ENCODE measurements at places on chromosomes 6 and 20.

GRCh38 chr6:169846286-169847056, 95.0 kb downstream of the ERMARD start:
- DNase-seq, result no peak

GRCh38 chr20:53623454-53624211, 30.0 kb upstream of the ZNF217 start:
- DNase-seq, result no peak

DNA sequence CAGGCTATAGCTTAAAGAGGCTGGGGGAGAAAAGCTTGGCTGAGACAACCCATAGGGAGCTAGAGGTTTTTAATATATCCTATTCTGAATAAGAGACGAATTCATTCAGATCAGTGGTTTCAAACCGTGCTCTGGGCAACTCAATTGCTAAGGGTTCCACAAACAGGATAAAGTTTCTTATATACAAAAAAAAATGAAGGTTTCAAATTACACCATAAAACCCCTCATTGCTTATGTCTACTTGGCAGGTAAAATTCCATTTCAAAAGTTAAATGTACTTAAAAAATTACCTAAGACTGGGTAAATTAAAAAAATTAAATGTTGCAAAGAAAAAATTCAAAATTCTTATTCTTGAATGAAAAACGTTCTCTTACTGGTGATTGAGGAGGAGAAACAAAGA, 2.7 kb downstream of the HLA-DPB1 start:
- DNase-seq, result no peak

DNA sequence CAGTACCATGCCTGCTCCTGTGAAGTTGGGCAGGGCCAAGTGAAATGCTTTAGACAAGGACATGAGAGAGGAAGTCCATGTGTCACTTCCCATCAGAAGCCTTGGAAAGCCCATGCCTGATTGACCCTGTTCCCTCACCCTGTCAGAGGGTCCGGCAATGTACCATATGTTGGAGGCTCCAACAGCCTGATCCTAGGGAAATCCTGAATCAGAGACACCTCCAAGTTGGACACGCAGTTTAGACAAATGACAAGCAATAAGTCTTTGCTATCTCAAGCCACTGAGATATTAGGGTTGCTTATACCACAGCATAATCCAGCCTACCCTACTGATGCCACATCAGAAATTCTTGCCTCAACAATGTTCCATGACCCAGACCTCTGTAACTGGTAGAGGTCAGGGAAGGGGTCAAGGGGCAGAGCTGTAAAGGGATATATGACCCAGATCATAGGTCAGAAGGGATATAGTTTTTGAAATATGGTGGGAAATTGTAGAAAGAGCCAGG, 174.8 kb downstream of the HACE1 start:
- no peak for DNase-seq

DNA sequence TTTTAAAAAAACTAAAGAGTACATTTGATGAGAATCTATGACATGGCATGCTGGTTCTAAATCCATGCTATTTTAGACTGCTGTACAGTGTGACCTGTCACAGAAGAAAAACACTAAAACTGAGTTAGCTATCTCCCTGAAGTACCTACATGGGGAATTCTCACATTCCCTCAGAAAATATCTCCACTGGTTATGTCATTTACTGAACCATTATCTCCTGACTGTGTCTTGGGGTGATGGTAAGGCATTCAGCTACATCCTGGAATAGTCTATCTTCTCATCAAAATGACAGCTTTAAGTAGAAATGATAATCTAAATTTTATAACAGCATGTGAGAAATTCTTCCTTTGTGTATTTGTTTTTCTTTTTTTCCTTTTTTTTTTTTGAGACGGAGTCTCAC, 172.1 kb upstream of the HTR1E start:
- DNase-seq, result no peak

DNA sequence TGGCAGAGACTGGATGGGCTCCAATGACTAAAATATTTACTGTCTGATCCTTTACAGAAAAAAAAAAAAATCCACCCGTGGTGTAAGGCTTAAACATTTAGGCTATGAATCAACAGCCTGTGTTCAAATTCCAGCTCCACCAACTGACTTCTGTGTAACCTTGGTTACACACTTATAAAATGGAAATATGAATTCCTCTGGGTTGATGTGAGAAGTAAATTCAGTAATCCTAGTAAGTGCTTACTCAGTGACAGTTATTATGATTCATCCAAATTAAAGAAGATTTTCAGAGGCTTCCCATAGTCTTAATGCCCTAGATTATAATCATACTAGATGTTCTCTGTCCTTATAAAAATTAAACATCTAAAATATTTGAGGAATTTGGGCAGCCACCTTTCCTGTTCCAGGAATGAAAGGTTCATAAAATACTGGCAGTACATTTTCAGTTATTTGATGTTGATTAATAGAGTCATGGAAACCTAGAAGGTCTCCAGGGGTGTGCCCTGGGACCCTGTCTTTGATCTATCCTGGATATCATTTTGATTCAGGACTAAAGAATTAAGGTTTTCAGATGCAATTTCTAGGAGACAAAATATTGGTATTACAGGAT, 180.3 kb upstream of the ZNF217 start:
- no peak for DNase-seq

DNA sequence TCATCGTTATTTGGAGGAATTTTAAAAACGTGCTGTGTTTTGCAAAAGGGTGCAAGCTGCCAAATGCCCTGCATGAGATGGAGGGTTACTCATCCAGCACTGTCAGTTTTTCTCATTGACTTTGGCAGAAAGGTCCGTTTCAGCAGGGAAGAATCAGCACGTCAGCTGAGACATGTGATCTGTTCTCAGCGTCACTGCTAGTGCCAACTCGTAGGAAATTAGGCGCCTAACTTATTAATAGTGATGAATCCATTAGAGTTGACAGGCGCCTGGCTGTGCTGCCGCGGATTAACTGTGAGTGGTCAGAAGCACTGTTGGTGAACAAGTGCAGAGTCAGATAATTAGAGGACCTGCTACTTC, 175.5 kb upstream of the FOXQ1 start:
- DNase-seq, result no peak

- DNase-seq, result no peak
Measured at GRCh38 chr6:148915810-148916209, 169.0 kb downstream of the UST start.

DNA sequence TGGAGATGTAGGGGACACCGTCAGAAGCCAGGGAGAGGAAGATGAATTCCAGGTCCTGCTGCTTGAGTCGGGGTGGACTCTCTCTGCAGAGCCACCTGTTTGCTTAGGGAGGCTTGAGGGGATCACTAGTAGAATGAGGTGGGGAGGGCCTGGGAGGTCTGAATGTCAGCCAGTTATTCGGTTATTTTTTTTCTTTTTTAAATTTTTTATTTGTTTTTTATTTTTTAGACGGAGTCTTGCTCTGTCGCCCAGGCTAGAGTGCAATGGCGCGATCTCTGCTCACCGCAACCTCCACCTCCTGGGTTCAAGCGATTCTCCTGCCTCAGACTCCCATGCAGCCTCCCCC, 8.4 kb downstream of the TEAD3 start:
- DNase-seq, result no peak

- no peak for DNase-seq
Measured at GRCh38 chr6:168270274-168271172, 49.1 kb downstream of the DACT2 start.

- DNase-seq, result no peak
Measured at GRCh38 chr6:147676495-147677199, 168.2 kb downstream of the SAMD5 start.

- no peak for DNase-seq
Measured at GRCh38 chr6:82260997-82261732, 13.6 kb upstream of the IBTK start.

DNA sequence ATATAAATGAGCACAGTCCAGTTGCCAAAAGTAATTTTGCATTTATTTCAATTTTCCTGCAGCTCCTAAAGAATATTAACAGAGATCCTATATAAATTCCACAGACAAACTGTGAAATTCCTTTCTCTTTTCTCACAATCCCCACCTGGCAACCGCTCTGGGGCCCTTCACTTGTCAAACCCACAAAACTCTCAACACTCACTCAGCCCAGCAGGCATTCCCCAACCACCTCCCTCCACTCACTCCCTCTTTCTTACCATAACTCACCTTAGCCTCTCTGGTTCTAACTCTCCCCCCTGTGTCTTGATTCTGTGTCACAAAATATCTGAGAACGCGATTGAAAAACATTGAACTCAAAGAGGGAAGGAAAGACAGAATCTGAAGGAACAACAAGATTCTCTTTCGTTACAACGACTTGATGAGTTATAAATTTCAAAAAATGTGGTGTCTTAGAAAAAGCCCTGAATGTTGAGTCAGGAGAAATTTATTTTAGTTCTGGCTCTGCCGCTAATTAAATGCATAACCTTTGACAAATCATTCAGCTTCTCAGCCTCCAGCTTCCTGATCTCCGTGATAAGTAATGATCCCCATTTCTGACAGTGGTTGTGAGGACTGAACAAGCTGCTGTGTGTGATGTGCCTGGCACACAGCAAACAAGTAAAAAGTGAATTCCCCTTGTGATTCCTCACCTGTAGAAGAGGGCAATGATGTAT, 87.9 kb downstream of the UNC5CL start:
- DNase-seq, result no peak

- DNase-seq, result no peak
Measured at GRCh38 chr6:124963831-124964763, 1.9 kb downstream of the RNF217 start.

DNA sequence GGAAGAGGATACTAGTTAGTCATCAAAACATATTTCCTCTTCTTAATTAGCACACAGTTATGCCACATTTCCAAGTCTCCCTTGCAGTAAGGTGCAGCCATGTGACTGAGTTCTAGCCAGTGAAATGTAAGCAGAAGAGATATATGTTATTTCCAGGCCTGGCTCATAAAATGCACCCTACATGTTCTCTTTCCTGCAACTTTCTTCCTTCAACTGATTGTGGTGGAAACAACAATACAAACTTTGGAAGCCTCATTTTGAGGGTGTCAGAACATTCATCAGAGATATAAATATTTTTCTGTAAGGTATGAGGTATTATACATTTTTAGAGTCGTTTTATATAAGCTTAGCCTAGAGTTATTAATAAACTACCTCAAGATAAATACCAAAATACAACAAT, 110.9 kb upstream of the PDE7B start:
- no peak for DNase-seq

DNA sequence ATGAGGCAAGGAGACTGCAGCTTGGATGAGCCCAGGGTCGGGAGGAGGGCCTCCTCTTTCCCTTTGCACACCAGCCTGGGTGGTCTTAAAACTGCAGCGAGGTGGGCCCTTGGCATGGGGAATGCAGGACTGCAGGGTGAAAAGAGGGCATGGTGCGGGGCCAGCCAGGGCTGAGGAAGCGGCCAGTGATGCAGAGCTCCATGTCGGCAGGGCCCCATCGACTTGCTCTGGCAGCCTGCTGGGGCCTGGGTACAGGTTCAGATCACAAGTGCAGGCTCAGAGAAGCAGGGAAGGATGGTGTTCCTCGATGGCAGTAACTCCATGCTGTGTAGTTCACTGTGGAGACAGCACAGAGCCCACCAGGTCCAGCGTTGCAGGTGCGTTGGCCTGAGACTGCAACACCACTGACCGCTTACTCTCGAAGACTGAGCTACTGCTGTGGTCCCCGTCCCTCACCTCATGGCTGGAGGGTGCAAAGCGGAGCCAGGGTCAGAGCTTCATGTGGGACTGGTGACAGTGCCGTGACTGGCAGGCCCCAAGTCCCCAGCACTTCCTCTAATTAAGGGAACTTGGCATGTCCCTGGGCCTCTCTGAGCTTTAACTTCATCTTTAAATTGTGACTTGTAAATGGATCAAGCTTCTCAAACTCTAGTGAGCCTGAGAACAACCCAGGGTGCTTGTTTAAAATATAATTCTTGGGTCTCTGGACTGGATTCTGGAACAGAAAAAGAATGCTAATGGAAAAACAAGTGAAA, 223.2 kb downstream of the SYNDIG1 start:
- DNase-seq, result no peak

GRCh38 chr6:110933912-110934311, 24.6 kb upstream of the GTF3C6 start:
- DNase-seq, result no peak

DNA sequence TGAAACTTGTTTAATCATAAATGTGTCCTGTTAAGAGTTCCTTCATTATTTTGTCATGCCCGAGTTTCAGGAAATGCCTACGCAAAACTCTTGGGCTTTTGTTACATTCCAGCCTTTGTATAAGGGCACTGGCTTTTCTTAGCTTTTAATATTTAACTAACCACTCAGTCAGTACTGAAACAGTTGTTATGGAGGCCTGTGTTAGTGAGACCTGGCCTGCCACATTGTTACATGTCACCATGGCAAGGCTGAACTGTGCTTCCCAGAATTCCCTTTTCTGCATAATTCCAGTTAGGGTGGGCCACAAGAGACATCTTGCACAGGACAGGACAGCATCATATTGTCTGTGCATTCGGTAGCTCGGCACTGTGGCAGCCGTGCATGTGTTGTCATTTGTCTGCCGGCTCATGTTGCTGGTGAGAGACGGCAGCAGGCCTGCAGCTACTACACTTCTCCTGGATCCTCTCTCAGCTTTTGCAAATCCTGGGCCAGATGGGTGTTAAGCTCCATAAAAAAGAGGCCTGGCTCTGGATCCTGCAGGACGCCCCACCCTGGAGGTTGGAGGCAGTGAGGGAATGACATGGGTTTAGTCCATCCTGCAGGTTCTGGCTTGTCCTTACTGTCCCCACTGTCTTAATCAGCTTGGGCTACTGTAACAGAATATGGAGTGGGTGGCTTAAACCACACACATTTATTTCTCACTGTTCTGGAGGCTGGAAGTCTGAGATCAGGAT, 128.8 kb upstream of the DTNBP1 start:
- DNase-seq, result no peak

Data from activated naive CD4-positive, alpha-beta T cell (primary cell).